ENCODE measurements at places on chromosomes 1 and 21. TPM values are rescaled to one million over a fixed set of nuclear protein-coding genes. Genes with fewer than 3 reads are reported as not detected.

Gene KRTAP21-2
- not detected for total RNA-seq

Gene TTC22
- total RNA-seq, result not detected

Gene KLHDC7A
- not detected for total RNA-seq

Gene POGK
- total RNA-seq, result 33.1 TPM

Gene RAD54L
- total RNA-seq, result 4.8 TPM

Gene U2AF1
- 16.4 TPM for total RNA-seq

Gene GPR3
- total RNA-seq, result 0.83 TPM

Gene KMO
- total RNA-seq, result not detected

Gene KCNJ6
- total RNA-seq, result under 0.01 TPM

Gene NBPF19
- 8.9 TPM for total RNA-seq

Gene PGBD5
- 0.28 TPM for total RNA-seq

Gene TAF12
- 31.7 TPM for total RNA-seq

Gene LCE2B
- total RNA-seq, result not detected

Gene HES5
- not detected for total RNA-seq

Gene PFDN2
- total RNA-seq, result 166 TPM

Gene BRDT
- total RNA-seq, result not detected

Gene RIPPLY3
- total RNA-seq, result not detected

Gene ESPN
- under 0.01 TPM for total RNA-seq

Gene TRIM67
- not detected for total RNA-seq

Gene DNM3
- 0.83 TPM for total RNA-seq

Gene PRAMEF33
- total RNA-seq, result not detected

Gene S100A7
- total RNA-seq, result not detected

Gene TP73
- not detected for total RNA-seq

Gene CRYAA
- total RNA-seq, result not detected

Gene WNT2B
- total RNA-seq, result 0.56 TPM

Gene TBX19
- 0.28 TPM for total RNA-seq

Gene AVPR1B
- not detected for total RNA-seq

Gene C1orf167
- 0.28 TPM for total RNA-seq

Gene OLIG2
- total RNA-seq, result not detected

Gene C4BPA
- not detected for total RNA-seq

Gene AIDA
- 71.4 TPM for total RNA-seq

Gene NPHS2
- not detected for total RNA-seq

Gene TRPM2
- total RNA-seq, result not detected

Gene TFF3
- total RNA-seq, result not detected

Gene CD48
- not detected for total RNA-seq

Gene KPRP
- total RNA-seq, result not detected

Gene RWDD3
- total RNA-seq, result 10.4 TPM

Gene PPM1J
- total RNA-seq, result 1.4 TPM

Gene KCNA3
- total RNA-seq, result under 0.01 TPM

Gene EPHB2
- 54.7 TPM for total RNA-seq

Gene ST6GALNAC5
- 3.4 TPM for total RNA-seq

Gene PAQR7
- 8.3 TPM for total RNA-seq

Gene GCSAML
- total RNA-seq, result not detected

Gene DPYD
- 47.3 TPM for total RNA-seq

Gene REN
- 0.54 TPM for total RNA-seq

Gene SELP
- not detected for total RNA-seq

Gene TDRD5
- not detected for total RNA-seq

Gene PTGFR
- total RNA-seq, result 8.6 TPM

Gene SLC35D1
- total RNA-seq, result 16.3 TPM

Gene RIPK4
- under 0.01 TPM for total RNA-seq

Gene GATAD2B
- total RNA-seq, result 3.8 TPM

Gene TMEM240
- 1.1 TPM for total RNA-seq

Gene CNR2
- not detected for total RNA-seq

Gene CHTOP
- total RNA-seq, result 38.9 TPM
